ENCODE measurements at places on chromosomes 3 and 15. TPM values are rescaled to one million over a fixed set of nuclear protein-coding genes. Genes with fewer than 3 reads are reported as not detected.

GRCh38 chr3:161322781-161323568 is 48.3 kb downstream of the SPTSSB start:
- no peak overlapping the region for H3K4me3 ChIP-seq
- DNase-seq: no peak
- no peak overlapping the region for H3K27ac ChIP-seq
- H3K36me3 ChIP-seq: no peaks in the 10 kb centered on the region

- DNase-seq: no peak
- no peaks in the 10 kb centered on the region for H3K27me3 ChIP-seq
- no peak overlapping the region for H3K27ac ChIP-seq
- H3K4me3 ChIP-seq: no peak overlapping the region
- peaks cover 3% of the 10 kb centered on the region for H3K4me1 ChIP-seq
These were observed 22.4 kb downstream of the MCTP2 start for GRCh38 chr15:94253742-94254141.

- DNase-seq: peak; percentile 85
- no peaks in the 10 kb centered on the region for H3K36me3 ChIP-seq
- H3K4me1 ChIP-seq: no peaks in the 10 kb centered on the region
- H3K4me3 ChIP-seq: no peak overlapping the region
These were observed 69.9 kb upstream of the GOLIM4 start for GRCh38 chr3:168165390-168166269.

- no peak overlapping the region for H3K4me3 ChIP-seq
- H3K4me1 ChIP-seq: peaks cover 6% of the 10 kb centered on the region
- H3K27me3 ChIP-seq: no peaks in the 10 kb centered on the region
- H3K27ac ChIP-seq: peak overlapping the region; percentile 62
- peak; percentile 16 for DNase-seq
- H3K36me3 ChIP-seq: no peaks in the 10 kb centered on the region
These were observed 37.6 kb downstream of the ADAMTS9 start for GRCh38 chr3:64650096-64650622.

GRCh38 chr3:117628823-117629291 is 919.3 kb downstream of the TUSC7 start:
- H3K4me3 ChIP-seq: no peak overlapping the region
- H3K27me3 ChIP-seq: no peaks in the 10 kb centered on the region
- peak; percentile 67 for DNase-seq
- peak overlapping the region; percentile 45 for H3K27ac ChIP-seq
- H3K36me3 ChIP-seq: no peaks in the 10 kb centered on the region

GRCh38 chr3:181210275-181210674 is 220.7 kb upstream of the DNAJC19 start:
- no peak overlapping the region for H3K4me3 ChIP-seq
- H3K36me3 ChIP-seq: no peaks in the 10 kb centered on the region
- H3K27ac ChIP-seq: no peak overlapping the region
- H3K27me3 ChIP-seq: peaks cover 12% of the 10 kb centered on the region
- DNase-seq: peak; percentile 35

GRCh38 chr3:71641674-71642073 is 58.1 kb upstream of the FOXP1 start:
- peak; percentile 29 for DNase-seq
- no peaks in the 10 kb centered on the region for H3K36me3 ChIP-seq

DNA sequence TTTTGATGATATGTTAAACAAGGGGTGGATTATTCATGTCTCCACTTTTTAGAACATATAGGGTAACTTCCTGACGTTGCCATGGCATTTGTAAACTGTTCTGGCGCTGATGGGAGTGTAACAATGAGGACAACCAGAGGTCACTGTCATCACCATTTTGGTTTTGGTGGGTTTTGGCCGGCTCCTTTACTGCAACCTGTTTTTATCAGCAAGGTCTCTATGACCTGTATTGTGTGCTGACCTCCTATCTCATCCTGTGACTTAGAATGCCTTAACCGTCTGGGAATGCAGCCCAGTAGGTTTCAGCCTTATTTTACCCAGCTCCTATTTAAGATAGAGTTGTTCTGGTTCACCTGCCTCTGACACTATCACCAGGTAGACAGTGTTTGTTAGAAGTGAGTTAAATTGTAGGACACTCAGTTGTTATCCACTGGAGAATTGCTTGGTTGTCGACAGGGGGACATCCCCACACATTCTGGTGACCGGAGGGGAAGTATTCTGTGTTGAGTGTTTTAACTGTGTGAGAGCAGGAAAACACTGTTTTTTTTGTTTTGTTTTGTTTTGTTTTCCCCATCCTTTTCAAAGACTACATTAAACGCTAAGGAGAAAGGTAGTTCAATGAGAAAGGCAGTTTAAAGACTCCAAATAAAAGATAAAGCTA is 36.9 kb upstream of the SKIL start:
- no peak for DNase-seq
- peaks cover 5% of the 10 kb centered on the region for H3K4me1 ChIP-seq
- H3K36me3 ChIP-seq: no peaks in the 10 kb centered on the region
- H3K27me3 ChIP-seq: no peaks in the 10 kb centered on the region

GRCh38 chr3:39127908-39128304 is 20.4 kb downstream of the TTC21A start:
- no peak for DNase-seq
- no peak overlapping the region for H3K4me3 ChIP-seq
- no peak overlapping the region for H3K27ac ChIP-seq
- no peaks in the 10 kb centered on the region for H3K27me3 ChIP-seq
- peaks cover 11% of the 10 kb centered on the region for H3K4me1 ChIP-seq

- no peak for DNase-seq
- no peaks in the 10 kb centered on the region for H3K4me1 ChIP-seq
- H3K36me3 ChIP-seq: no peaks in the 10 kb centered on the region
- no peak overlapping the region for H3K27ac ChIP-seq
These were observed 246.2 kb upstream of the CHRM5 start for GRCh38 chr15:33722005-33722672.

GRCh38 chr3:47836986-47837385 is 34.0 kb downstream of the DHX30 start:
- no peaks in the 10 kb centered on the region for H3K4me1 ChIP-seq
- H3K27ac ChIP-seq: no peak overlapping the region
- no peaks in the 10 kb centered on the region for H3K27me3 ChIP-seq
- no peaks in the 10 kb centered on the region for H3K36me3 ChIP-seq

- no peak overlapping the region for H3K4me3 ChIP-seq
- no peaks in the 10 kb centered on the region for H3K27me3 ChIP-seq
- DNase-seq: no peak
- H3K4me1 ChIP-seq: no peaks in the 10 kb centered on the region
These were observed 325.3 kb downstream of the ROBO2 start for GRCh38 chr3:77365152-77365551.

GRCh38 chr3:168495932-168496331 is 400.2 kb upstream of the GOLIM4 start:
- H3K4me1 ChIP-seq: no peaks in the 10 kb centered on the region
- DNase-seq: no peak
- no peaks in the 10 kb centered on the region for H3K27me3 ChIP-seq
- H3K27ac ChIP-seq: no peak overlapping the region
- H3K4me3 ChIP-seq: no peak overlapping the region
- no peaks in the 10 kb centered on the region for H3K36me3 ChIP-seq

DNA sequence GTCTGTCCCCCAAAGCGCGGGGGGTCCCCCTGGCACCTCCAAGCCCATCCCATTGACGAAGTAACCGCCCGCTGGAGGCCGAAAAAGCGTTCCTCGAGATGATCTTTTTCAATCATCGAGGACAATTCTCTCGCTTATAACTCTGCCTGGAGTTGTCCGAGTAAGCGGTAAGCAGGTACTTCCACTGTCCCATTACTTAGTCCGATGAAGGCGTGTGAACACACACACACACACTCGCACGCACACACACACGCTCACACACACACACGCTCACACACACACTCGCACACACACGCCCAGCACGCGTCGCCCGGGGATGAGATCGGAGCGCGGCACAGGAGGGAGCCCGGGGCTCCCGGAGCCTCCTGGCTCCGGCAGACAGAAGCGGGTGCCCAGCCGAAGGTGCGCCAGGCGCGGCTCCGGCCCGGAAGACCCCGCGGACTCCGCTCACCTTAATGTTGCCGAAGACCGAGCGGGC is 430 bp downstream of the SLCO2A1 start:
- H3K36me3 ChIP-seq: no peaks in the 10 kb centered on the region
- peak overlapping the region; percentile 82 for H3K4me3 ChIP-seq
- peaks cover 11% of the 10 kb centered on the region for H3K4me1 ChIP-seq
- H3K27ac ChIP-seq: peak overlapping the region; percentile 70

- no peak overlapping the region for H3K4me3 ChIP-seq
- DNase-seq: no peak
- H3K4me1 ChIP-seq: peaks cover 11% of the 10 kb centered on the region
- no peaks in the 10 kb centered on the region for H3K36me3 ChIP-seq
- H3K27me3 ChIP-seq: no peaks in the 10 kb centered on the region
- no peak overlapping the region for H3K27ac ChIP-seq
These were observed 45.8 kb upstream of the ATP13A3 start for GRCh38 chr3:194532591-194532990.

DNA sequence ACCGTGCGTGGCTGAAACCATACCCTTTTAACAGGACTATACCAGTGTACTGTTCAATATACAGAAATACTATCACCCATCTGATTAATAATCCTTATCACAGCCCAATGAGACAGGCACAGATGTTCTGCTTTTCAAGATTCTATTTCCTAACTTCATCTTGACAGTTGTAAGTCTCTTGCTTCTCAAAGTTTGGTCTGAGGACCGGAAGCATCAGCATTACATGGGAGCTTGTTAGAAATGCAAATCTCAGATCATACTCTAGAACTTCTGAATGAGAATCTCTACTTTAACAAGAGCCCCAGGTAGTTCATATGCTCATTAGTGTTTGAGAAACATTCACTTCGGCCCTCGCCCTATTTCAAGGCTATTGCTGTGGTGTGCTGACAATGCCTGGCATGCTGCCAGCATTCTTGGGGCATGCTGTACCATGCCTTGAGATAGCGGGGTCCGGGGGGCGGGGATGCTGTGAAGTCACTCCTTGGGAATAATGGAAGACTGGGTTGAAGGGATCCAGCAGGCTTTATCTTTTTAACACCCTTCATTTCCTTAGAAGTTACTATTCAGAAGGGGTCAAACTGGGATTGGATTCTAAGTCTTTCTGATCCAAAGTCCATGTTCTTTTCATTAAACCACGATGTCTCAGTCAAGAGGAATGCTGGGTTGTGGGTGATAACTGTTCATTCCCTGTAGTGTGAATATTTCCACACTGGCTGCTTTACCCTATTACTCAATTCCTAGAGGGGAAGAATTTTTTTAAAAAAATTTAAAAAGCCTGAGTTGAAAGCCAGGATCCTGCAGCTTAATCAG is 194.7 kb downstream of the LPP start:
- H3K27ac ChIP-seq: peak overlapping the region; percentile 81
- no peak overlapping the region for H3K4me3 ChIP-seq
- DNase-seq: peak; percentile 84

- no peaks in the 10 kb centered on the region for H3K36me3 ChIP-seq
- H3K4me1 ChIP-seq: peaks cover 18% of the 10 kb centered on the region
- DNase-seq: no peak
- H3K27ac ChIP-seq: peak overlapping the region; percentile 81
These were observed 4.0 kb downstream of the HDAC11 start for GRCh38 chr3:13483988-13484695.

DNA sequence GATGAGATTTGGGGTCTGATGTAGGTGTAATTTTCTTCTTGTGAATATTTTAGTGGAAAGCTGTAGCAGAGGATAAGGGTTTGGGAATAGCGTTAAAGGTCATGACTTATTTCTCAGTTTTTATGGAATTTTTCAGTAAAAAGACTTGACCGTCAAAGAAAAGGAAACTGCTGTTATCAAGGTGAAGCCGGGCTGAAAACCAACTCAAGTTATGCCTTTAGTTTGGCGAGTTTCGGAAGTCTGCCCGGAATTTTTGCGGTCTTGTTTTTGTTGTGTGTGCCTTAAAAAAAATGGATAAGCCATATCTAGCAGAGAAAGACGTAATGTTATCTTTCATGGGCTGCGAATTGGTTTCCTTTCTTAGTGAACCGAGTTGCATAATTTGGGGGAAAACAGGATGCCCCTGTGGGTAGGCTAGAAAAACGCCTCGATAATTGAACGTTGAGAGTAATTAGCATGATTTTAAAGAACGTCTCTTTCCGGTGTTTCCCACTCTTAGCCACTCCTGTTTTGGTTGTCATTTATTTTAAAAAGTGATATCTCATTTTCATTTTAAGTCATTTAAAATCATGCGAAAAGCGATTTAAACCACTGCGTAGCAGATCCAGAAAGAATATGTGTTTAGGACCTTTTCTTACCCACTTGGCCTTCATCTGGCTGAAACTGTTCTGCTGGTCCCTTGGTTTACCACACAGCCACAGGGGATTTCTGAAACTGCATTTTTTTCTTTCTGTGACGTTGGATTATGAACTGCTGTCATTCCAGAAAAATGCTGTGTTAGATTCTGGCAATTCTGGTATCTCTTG is 1.1 kb downstream of the NFKBIZ start:
- H3K27me3 ChIP-seq: no peaks in the 10 kb centered on the region
- H3K36me3 ChIP-seq: peaks cover 9% of the 10 kb centered on the region
- H3K27ac ChIP-seq: peak overlapping the region; percentile 99
- H3K4me1 ChIP-seq: peaks cover 22% of the 10 kb centered on the region

- no peaks in the 10 kb centered on the region for H3K4me1 ChIP-seq
- no peak for DNase-seq
- H3K27me3 ChIP-seq: no peaks in the 10 kb centered on the region
- H3K4me3 ChIP-seq: no peak overlapping the region
- H3K27ac ChIP-seq: no peak overlapping the region
These were observed 823.9 kb upstream of the CFAP20DC start for GRCh38 chr3:59873576-59874230.

DNA sequence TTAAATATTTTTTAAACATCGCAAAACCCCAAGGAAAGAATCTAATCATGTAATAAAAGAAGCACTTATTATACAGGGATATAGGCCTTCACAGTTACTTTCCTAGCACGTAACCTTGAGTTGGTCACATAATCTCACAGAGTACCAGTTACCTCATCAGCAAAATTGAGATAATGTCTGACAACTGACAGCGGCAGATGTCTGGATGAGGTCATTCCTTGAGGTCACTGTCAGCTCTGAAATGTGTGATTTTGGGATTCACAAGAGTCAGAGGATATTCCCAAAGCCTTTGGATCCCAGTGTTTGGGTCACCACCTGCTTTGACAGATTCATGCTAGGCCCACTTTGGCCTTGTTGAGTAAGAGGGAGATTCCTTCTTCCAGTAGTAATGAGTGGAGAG is 151.4 kb upstream of the SEMA6D start:
- H3K27ac ChIP-seq: no peak overlapping the region
- no peak overlapping the region for H3K4me3 ChIP-seq
- H3K36me3 ChIP-seq: no peaks in the 10 kb centered on the region
- H3K4me1 ChIP-seq: no peaks in the 10 kb centered on the region

GRCh38 chr3:25652921-25653320 is 11.8 kb downstream of the TOP2B start:
- no peaks in the 10 kb centered on the region for H3K4me1 ChIP-seq
- H3K4me3 ChIP-seq: no peak overlapping the region
- DNase-seq: no peak
- H3K36me3 ChIP-seq: no peaks in the 10 kb centered on the region
- H3K27ac ChIP-seq: no peak overlapping the region

IL16 gene
- total RNA-seq: 3.3 TPM

CIB2 gene
- total RNA-seq: 68.9 TPM

KBTBD8 gene
- total RNA-seq: 10.0 TPM

ARRDC4 gene
- 35.3 TPM for total RNA-seq

SLC6A1 gene
- 5.7 TPM for total RNA-seq

NPTN gene
- total RNA-seq: 201 TPM

LXN gene
- total RNA-seq: 26.6 TPM

SCN11A gene
- 3.7 TPM for total RNA-seq

CLEC3B gene
- total RNA-seq: 1.3 TPM

IP6K2 gene
- 112 TPM for total RNA-seq

IL12A gene
- 0.88 TPM for total RNA-seq

FBXO40 gene
- not detected for total RNA-seq

CHRNA5 gene
- 3.1 TPM for total RNA-seq

SCN5A gene
- total RNA-seq: 1.3 TPM

IL5RA gene
- 1.5 TPM for total RNA-seq

ZNF654 gene
- 20.5 TPM for total RNA-seq

USP4 gene
- 14.4 TPM for total RNA-seq
